ENCODE measurements at places on chromosomes 4 and X. TPM values are rescaled to one million over a fixed set of nuclear protein-coding genes. Genes with fewer than 3 reads are reported as not detected.

The NPY1R gene
- not detected for total RNA-seq

The FRMPD4 gene
- total RNA-seq, result not detected

The VCX3A gene
- not detected for total RNA-seq

The FDCSP gene
- not detected for total RNA-seq

The MXRA5 gene
- total RNA-seq, result not detected

The CXCL11 gene
- not detected for total RNA-seq

The PCDH7 gene
- not detected for total RNA-seq

The XAGE2 gene
- total RNA-seq, result not detected

The TENM3 gene
- not detected for total RNA-seq

The GPR173 gene
- total RNA-seq, result not detected

The EIF1AX gene
- 54.9 TPM for total RNA-seq

The RHOXF1 gene
- 0.55 TPM for total RNA-seq

The FHDC1 gene
- 0.05 TPM for total RNA-seq

The RTL5 gene
- total RNA-seq, result 0.14 TPM

The HSFX3 gene
- total RNA-seq, result not detected

The ZNF185 gene
- total RNA-seq, result 0.50 TPM

The LEF1 gene
- 395 TPM for total RNA-seq

The PRSS12 gene
- not detected for total RNA-seq

The SPANXC gene
- not detected for total RNA-seq

The FAM184B gene
- total RNA-seq, result not detected

The TLR10 gene
- 0.15 TPM for total RNA-seq

The PIN4 gene
- 9.6 TPM for total RNA-seq

The TRMT10A gene
- 8.5 TPM for total RNA-seq

The RASL11B gene
- total RNA-seq, result 0.23 TPM

The TMPRSS11F gene
- total RNA-seq, result not detected

The CYLC1 gene
- total RNA-seq, result not detected

The RASGEF1B gene
- 2.9 TPM for total RNA-seq

The TRIM75 gene
- total RNA-seq, result not detected

The TLL1 gene
- total RNA-seq, result not detected

The TRPC5OS gene
- not detected for total RNA-seq

The MAMLD1 gene
- total RNA-seq, result 5.3 TPM

The FATE1 gene
- not detected for total RNA-seq

The CTPS2 gene
- 4.7 TPM for total RNA-seq

The AADAT gene
- total RNA-seq, result not detected

The FAM193A gene
- 29.2 TPM for total RNA-seq

The STOX2 gene
- total RNA-seq, result not detected

The PAQR3 gene
- total RNA-seq, result 12.5 TPM

The SMIM31 gene
- total RNA-seq, result not detected

The MAGEB6 gene
- total RNA-seq, result not detected

The CAPN6 gene
- not detected for total RNA-seq

The RTL9 gene
- total RNA-seq, result not detected

The AMTN gene
- not detected for total RNA-seq

The HAND2 gene
- not detected for total RNA-seq

The CRMP1 gene
- total RNA-seq, result not detected

The CENPU gene
- total RNA-seq, result 52.3 TPM

The HELT gene
- total RNA-seq, result not detected

The MOB1B gene
- 16.2 TPM for total RNA-seq

The STATH gene
- total RNA-seq, result not detected

The ZNF157 gene
- total RNA-seq, result 0.28 TPM

The ARSD gene
- total RNA-seq, result 1.9 TPM

The ATP8A1 gene
- total RNA-seq, result 31.4 TPM

The PAK3 gene
- 0.33 TPM for total RNA-seq

The HTN1 gene
- total RNA-seq, result not detected

Measured in activated naive CD4-positive, alpha-beta T cell treated with anti-CD3 and anti-CD28 coated beads, Interleukin-2, amount 10 ng/mL, durations not matched to agents 5 hours and 36 hours (primary cell).